ENCODE measurements at places on chromosomes 6 and 20.

DNA sequence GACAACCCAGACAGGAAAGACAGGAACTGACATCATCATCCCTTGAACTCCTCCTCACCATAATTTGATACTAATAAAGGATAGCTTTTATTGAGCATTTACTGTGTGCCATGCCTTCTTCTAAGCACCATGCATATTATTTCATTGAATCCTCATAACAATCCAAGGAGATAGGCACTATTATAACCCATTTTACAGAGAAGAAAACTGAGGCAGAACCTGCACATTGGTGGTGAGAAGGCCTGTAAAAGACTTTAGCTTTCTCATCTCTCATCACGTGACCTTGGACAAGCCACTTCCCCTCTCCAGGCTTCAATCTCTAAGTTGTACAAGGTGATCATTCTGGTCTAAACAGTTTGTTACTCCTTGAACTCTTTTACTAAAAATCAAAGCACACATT lies 34.5 kb upstream of the PREX1 start:
- DNase-seq, result no peak

DNA sequence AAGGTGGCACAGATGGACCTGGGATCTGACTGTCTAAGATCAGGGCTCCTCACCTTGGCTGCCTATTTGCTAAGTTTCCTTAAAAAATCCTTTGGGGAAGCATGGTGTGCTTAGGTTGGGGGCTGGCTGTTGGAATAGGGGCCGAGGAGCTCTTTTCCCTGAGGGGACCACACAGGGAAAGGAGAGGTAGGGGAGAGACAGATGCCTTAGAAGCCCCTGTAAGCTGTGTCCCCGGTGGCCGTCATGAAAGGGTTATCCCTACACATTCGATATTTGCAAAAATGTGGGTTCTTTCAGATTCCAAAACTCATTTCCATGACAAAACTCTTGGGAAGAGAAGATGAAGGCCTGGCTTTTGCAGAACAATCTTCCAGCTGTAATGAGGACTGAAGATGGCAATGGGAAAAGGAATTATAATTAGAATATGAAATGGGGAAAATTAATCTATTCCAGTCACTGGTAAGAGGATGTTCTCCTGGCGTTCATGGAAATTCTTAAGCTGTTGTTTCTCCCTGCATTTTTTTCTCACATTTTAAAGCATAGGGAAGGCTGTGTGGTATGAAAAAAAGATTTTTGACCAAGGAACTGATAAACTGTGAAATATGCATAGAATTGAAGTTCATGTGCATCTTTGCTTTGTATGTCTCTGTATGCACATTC lies 53.8 kb downstream of the TOX2 start:
- DNase-seq, result no peak

DNA sequence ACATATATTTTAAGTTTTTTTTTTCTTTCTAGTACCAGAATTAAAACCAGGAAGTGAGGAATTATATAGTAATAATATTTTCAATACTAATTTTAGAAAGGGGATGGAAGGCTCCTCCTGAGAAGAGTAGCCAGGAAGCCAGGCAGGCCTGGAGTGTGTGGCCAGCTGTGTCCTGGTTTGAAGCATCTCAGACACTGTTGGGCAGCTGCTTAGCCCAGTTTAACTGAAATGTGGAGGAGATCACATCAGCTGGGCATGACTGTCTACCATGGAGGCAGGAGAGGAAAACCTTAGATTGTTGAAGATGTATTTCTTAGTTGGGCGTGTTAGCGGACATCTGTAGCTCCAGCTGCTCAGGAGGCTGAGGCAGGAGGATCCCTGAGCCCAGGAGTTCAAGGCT lies 142.2 kb downstream of the ARID1B start:
- no peak for DNase-seq

DNA sequence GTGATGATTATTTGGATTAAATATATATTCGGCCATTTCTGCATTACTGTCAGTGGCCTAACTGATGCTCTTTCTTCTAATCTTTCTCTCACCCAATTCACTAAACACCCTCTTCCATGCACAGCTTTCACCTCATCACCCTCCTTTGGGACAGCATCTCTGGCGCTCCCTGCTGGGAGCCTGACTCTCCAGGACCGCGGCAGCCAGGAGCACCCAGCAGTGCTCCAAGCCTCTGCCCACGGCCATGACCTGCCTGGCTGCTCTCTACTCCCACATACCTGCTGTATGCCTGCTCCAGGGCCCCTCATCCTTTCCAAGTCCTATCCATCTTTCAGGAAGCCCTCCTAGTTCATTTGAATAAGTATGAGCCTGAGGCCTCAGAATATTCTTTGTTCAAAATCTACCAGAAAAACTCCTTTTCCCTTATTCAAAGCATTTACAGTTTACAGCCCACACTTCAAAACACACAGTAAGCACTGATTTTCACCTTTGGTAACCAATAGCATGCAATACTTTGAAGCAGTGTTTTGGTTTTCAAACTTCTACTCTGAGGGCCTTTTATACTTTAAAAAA lies 15.2 kb downstream of the CTCFL start:
- no peak for DNase-seq

DNA sequence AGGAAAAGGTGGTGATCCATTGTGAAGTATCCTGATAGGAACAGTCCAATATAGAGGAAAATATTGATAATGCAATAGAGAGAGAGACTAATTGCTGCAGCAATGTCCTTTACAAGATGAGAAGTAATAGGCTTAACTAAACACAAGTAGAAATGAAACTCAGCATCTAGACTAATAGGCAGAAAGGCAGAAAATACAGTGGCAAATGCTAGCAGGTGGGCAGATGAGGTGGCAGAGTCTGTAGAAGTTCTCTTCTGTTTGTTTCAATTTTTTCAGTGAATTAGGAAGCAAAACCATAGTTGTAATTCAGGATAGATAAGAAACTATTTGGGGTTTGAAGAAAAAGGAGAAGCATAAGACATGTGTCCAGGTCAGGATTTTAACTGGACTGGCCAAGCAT lies 236.7 kb upstream of the HS3ST5 start:
- no peak for DNase-seq

GRCh38 chr6:137049095-137049494 lies 4.3 kb upstream of the IL20RA start:
- no peak for DNase-seq

DNA sequence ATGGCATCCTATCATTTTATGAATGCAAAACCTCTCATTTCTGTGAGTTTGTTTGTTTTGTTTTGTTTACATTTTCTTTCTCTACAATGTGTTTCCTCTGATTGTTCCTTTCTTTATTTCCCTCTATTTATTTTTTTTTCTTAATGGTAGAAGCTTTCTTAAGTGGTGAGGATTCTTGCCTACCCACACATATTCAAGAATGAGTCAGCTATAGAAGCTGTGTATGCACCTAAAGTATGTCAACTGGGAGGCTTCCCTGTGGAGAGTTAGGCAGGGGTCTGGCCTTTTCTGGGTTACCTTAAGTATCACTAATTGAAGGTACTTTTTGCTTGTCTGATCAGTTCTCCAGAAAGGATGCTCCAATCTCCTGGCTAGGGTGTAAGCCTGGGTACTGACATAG lies 354.0 kb downstream of the ESR1 start:
- DNase-seq, result no peak

DNA sequence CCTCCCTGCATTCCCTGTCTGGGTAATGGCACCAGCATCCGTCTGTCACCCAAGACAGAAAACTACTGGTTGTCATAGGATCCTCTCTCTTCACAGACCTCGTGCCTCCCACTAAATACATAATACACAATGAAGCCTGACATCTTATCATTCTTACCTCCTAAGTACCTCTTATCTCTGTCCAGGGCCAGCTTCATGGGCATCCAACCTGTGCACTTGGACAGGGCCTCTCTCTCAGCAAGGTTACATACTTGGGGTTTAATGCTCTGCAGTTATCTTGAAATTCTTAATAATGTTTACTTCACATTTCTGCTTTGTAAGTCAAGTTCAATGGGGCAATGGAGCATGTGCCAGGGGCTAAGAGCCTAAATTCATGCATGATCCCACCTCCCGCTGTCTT lies 30.8 kb upstream of the KLHL31 start:
- DNase-seq, result no peak

- DNase-seq, result no peak
Measured at GRCh38 chr6:83852528-83853177, 507 bp upstream of the RIPPLY2 start.

DNA sequence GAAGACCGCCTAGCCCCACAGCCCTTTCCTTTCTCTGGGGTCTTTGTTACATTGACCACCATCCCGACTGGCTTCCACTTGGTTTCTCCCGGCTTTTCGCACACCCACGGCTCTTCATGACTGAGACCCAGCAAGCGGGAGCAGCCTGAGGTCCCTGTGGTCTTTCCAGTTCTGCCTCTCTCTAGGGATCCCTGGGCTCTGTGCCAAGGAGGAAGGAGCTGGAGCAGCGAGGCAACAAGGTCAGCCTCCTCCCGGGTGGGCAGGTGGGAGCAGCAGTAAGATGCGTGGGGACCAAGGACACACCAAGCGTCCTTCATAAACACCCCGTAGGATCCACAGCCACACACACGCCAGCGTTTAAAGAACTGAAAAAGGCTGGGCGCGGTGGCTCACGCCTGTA lies 29.6 kb upstream of the MRGBP start:
- DNase-seq, result no peak

- no peak for DNase-seq
Measured at GRCh38 chr6:74289884-74290283, 593.9 kb downstream of the CD109 start.

DNA sequence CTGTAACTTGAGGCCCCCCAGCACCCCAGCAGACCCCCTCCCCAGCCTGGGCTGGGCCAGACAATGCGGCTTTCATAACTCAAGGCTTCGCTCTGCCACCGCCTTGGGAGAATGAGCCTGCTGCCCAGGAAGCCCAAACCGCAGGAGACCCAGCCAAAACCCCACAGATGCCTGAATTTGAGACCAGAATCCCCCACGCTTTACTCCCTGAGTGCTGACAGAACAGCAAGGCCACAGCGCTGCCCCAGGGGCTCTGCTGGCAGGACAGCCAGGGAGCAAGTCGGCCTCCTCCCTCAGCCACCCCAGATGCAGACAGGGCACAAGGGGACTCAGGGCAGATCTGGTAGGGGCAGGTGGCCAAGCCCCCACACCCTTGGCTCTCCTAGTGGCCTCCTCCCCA lies 2.2 kb downstream of the MDFI start:
- no peak for DNase-seq

DNA sequence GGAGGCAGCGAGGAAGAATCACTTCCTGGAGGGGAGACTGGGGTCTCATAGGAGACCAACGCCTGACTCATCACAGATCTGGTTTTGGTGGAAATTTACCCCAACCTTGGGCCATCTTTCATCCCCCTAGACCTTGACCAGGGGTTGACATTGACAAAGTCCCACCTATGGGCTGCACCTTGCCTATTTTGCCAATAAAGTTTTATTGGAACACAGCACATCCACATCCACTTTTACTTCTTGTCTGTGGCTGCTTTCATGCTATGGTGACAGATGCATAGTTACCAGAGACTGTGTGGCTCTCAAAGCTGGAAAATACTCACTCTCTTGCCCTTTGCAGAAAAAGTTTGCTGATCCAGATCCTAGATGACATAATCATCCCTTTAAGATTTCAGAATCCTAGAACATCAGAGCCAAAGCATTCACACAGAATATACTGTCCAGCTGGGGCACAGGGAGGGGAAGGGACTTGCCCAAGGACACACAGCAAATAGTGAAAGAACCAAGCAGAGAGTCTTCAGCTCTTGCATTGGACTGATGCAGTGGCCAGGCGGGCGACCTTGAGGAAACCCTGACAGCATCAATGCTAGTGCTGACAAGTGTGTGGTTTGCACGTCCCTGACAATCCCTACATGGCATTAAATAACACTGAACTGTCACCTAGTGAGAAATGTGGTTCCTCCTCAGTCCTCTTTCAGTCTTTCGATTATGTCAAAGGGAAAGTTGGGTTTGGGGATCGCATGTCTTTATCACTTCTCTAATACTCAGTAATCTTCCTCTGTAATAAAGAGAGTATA lies 41.2 kb downstream of the CD40 start:
- DNase-seq, result no peak

GRCh38 chr6:121686611-121687023 lies 251.2 kb downstream of the GJA1 start:
- no peak for DNase-seq

- no peak for DNase-seq
Measured at GRCh38 chr6:136783495-136784270, 8.6 kb downstream of the MAP3K5 start.

DNA sequence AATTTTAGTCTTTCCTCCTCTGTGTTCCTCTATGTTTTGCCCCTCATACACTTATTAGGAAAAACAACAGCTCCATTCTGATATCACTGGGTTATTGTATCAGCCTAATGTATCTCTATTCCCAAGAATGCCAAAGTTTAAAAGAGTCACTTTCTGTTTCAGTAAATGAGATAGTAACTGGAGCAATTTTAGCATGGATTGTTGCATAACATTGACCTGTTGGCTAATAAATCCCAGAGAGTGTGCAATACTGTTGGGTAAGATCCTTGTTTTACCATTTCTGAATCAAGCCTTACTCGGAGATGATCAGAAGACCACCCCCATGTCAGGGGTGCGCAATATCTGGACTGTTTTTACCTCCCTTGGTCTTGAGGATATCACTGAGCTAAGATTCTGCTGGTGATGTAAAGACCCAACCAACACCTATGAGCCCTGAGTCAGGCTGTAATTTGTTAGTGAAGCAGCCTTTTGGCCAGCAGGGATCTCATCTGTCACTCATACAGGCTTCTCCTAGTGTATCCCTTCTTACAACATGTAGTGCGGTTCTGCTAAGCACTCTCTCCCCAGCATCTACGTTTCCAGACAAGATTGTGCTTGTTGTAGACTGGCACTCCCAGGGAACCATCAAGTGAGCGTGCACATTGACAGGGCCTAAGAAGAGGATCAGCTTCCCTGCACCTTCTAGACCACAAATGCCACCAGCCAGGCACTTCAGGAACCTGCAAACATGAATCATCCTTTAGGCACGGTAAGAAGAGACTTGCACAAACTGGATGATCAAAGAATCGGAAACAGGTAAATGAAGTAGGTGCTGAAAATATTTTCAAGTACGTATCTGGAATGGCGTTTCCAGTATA lies 11.5 kb upstream of the IPCEF1 start:
- DNase-seq, result no peak

- no peak for DNase-seq
Measured at GRCh38 chr6:91719414-91719813, 1132.5 kb upstream of the MAP3K7 start.

DNA sequence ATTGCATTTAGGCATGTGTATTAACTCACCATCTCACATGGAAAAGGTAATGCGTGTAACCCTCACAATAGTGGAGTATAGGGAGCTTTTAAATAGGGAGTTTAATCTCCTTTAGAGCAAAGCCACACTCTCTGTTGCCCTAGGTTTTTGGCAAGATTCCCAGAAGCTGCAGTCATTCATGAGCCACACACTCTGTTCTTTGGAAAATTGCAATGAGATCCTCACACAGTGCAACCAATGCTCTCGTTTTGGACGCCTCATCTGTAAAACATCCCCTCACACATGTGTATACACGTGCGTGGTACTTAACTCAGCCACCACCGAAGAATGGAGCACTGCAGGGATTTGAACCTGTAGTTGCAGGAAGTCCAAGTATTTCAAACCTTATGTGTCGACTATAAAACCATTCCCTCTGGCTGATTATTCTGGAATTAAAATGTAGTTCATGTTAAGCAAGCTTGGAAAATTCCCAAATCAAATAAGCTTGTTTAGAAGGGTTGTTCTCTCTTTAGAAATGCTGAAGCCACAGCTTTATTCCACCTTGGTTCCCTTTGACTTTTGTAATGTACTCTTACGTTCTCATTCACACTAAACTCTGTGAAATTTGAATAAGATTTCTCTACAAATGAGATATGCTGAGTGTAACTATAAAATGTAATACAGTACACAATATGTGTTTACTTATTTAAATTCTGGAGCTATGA lies 489.8 kb upstream of the MANEA start:
- peak; percentile 91 for DNase-seq

GRCh38 chr20:40254023-40254772 lies 434.8 kb downstream of the MAFB start:
- no peak for DNase-seq
